Iris pigment epithelial cell (primary cell): ENCODE measurements at places on chromosomes 2 and 18.

- DNase-seq, result no peak
Measured at GRCh38 chr2:195037045-195037444, 620.0 kb upstream of the SLC39A10 start.

DNA sequence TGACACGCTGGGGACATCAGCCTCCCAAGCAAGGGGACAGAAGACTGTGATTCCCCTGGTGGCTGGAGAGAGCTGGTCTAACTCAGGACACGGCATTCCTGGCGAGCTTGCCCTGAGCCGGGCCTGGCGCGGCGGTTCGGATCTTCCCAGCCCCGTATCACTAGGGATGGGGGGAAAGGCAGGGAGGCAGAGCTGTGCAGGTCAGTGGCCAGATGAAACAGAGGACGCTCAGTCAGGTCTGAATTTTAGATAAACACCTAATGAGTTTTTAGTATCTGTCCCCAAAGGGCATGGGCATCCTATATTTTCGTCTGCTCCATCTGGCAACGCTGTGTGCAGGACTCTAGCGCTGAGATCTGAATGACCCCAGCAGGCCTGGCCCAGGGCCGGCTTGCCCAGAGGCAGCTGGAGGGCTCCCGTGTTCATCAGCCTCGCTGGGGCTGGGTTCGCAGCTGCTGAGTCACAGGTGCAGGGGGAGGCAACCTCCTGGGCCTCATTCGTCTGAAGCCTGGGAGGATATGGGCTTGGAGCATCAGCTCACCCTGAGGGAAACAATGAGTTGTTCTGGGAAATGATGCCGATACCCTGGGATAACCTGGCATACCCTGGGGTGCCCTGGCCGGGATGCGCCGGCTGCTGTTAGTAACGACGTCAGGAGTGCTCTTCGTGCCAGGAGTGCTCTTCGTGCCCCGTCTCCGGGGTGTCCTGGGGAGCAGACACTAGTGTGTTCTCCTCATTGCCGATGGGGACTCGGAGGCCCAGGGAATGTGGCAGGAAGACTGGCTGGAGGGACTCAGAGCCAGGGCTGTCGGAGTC, 48.1 kb upstream of the HPCAL1 start:
- peak; percentile 15 for DNase-seq

- DNase-seq, result peak; percentile 77
Measured at GRCh38 chr18:32317651-32318050, 127.8 kb downstream of the MEP1B start.

DNA sequence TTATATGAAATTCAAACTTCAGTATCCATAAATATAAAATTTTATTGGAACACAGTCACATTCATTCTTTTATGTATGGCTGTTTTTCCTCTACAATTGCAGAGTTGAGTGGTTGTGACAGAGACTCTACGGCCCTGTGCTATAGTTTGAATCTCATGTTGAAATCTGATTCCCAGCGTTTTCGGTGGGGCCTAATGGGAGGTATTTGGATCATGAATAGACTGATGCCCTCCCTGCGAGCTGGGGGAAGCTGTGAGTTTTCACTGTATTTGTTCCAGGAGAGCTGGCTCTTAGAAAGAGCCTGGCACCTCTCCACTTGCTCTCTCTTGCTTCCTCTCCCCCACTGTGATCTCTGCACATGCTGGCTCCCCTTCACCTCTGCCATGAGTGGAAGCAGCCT, 1.7 kb downstream of the PFN4 start:
- no peak for DNase-seq

DNA sequence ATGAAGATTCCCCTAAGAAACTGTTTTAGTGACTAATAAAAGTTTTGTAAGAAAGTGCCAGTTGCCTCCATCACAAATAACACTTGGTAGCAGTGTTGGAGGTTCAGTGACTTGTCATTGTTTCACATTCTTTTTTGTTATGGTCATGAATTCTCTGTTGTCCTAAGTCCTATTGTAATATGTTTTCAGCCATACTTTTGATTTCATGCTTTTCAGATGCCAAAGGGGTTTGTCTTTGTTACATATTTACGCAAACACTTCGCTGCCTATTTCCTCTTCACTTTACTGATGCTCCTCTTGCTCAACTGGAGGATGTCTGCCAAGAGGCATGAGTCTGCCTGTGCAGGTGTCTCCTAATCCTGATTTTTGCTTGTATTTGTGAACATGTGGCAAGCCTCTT, 66.6 kb downstream of the PHLPP1 start:
- DNase-seq, result peak; percentile 95

- DNase-seq, result peak; percentile 14
Measured at GRCh38 chr2:136006658-136007057, 21.2 kb upstream of the DARS1 start.

- no peak for DNase-seq
Measured at GRCh38 chr2:143139835-143140393, 10.7 kb downstream of the ARHGAP15 start.

- no peak for DNase-seq
Measured at GRCh38 chr2:241964133-241964532, 94.6 kb downstream of the RTP5 start.

DNA sequence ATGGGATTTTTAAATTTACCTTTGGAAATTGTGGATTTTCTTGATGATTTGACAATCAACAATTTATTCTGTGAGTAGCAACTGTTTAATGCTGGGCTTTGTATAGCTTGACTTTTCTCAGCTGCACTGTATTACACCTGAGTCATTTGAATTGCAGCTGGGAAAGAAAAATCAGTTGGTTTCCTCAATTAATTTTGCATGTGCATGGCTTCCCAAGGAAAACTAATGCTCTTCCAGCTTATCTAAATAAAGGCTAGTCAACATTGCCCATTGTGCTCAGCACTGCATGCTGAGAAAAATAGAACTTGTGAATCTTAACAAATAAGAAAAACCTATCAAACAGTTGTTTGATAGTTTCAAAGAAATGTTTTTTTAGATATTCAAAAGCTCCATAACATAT, 268.3 kb upstream of the CDH20 start:
- no peak for DNase-seq

GRCh38 chr2:8455236-8456150, 226.4 kb upstream of the ID2 start:
- no peak for DNase-seq

DNA sequence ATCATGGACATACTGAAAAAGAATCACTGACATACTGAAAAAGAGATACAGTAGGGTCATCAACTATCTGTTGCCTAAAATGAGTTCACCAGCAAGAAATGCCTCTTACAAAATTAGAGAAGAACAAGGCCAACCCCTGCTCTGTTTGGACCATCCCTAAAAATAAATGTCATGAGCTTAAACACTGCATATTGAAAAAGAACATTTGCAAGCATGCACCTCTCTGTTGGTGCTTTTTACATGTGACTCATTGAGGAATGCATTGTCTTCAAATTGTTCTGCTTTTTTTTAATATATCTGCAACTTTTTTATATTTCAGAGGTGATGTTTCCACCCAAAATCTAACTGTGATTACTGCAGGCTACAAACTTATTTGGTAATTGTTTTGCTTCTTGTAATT, 233.9 kb upstream of the LRATD1 start:
- DNase-seq, result no peak

GRCh38 chr2:4844881-4845280, 847.3 kb upstream of the SOX11 start:
- DNase-seq, result no peak

DNA sequence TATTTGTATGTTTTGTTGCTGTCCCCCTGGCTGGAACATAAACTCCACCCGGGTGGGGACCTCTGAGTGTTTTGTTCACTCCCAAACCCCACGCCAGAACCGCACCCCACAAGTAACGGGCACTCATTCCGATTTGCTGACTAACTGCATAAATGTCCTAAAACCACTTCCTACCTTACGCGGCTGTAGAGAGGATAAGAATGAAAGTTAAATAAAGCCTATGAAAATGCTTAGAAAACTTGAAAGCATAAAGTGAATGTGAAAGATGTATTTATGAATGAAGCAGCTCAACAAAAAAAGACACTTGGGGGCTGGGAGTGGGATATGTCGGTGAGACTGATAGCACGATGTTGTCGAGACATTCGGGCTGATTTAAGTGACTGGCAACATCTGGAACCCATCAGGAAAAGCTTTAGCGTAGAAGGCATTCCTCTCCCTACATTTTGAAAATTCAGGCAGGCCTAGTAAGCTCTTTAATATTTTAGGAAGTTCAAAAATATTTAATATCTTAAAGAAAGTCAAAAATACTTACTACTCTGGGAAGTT, 206.7 kb downstream of the SH3RF3 start:
- peak; percentile 85 for DNase-seq
